ENCODE measurements at places on chromosomes 4 and X. TPM values are rescaled to one million over a fixed set of nuclear protein-coding genes. Genes with fewer than 3 reads are reported as not detected.

TMPRSS11F gene
- not detected for polyA plus RNA-seq

TIGD2 gene
- 5.4 TPM for polyA plus RNA-seq

SUPT20HL1 gene
- polyA plus RNA-seq = not detected

PAGE1 gene
- polyA plus RNA-seq = not detected

MYOZ2 gene
- not detected for polyA plus RNA-seq

MAGEC2 gene
- not detected for polyA plus RNA-seq

STK32B gene
- polyA plus RNA-seq = not detected

C4orf36 gene
- polyA plus RNA-seq = not detected

VCX gene
- not detected for polyA plus RNA-seq
